Stimulated activated CD4-positive, alpha-beta T cell treated with anti-CD3 and anti-CD28 coated beads, Interleukin-12 subunit alpha, Interleukin-12 subunit beta, amount 100 ng/mL, for 48 hours (primary cell): ENCODE measurements at places on chromosomes 3 and 15.

DNA sequence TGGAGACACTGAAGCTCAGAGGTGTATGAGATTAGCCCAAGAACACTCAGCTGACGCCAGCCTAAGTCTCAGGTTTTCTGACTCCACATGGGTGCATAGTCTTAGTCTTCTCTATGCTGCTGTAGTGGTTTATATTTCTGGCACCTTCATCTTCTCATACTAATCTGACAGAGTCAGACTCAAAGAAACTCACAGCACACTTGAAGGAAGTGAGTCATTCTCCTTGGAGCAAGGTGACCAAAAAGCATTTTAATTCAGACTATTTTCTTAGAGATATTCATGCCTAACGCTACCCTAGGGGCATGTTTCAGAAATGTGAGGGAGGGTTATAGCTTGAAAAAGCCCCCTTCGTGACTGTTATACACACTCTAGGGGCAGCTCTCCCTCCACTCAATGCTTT lies 775.3 kb upstream of the ARPP21 start:
- no peak for DNase-seq

- DNase-seq, result no peak
Observed at GRCh38 chr3:188558343-188559071, 404.6 kb downstream of the LPP start.

- no peak for DNase-seq
Observed at GRCh38 chr3:169686874-169687273, 23.4 kb upstream of the MECOM start.

- DNase-seq, result no peak
Observed at GRCh38 chr3:152322756-152323155, 54.0 kb downstream of the MBNL1 start.

DNA sequence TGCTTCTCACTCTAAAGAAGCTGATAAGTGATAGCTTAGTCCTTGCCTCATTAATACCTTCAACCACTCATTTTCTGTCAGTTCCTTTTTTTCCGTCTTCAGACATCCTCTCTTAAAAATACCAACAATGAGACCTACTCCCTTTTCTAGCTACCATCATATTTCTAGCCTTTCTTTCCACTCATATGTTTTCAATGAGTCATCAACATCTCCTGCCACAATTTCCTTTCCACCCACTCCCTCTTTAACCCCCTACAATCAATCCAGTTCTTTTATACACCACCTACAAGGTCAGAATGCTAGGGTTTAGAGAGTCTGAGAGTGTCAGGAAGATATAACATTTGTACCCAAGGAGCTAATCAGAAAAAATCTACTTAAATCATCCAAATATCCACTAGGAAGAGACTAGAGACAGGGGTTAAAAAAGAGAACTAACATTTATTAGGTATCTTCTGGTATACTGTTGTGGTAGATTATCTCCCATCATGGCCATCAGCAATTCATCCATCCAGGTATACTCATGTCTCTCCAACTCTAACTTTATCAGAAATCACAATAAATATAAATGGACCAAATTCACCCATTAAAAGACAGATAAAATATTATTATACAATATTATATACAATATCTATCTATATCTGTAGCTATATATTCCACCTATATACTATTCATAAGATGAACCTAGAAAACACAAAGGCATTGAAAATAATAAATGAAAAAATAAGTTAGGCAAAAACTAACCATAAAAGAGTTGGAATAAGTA lies 42.5 kb downstream of the MYLK start:
- DNase-seq, result no peak

DNA sequence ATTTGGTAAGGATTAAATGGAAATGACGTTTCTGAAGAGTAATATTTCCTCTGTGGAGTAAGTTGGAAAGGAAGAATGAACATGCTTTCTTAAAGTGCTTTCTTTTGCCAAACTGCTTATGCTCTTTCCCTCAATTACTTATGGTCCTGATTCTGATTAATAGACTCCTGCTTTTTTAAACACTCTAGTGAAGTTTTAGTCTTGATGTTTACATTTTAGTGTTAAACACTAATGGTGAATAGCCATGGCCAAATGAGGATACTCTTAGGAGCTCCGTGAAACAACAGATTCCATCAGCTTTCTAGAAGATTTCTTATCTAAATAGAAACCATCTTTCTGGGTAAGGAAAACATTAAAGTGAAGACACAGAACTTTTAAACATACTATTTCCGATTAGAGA lies 117.6 kb downstream of the P3H2 start:
- DNase-seq, result no peak

DNA sequence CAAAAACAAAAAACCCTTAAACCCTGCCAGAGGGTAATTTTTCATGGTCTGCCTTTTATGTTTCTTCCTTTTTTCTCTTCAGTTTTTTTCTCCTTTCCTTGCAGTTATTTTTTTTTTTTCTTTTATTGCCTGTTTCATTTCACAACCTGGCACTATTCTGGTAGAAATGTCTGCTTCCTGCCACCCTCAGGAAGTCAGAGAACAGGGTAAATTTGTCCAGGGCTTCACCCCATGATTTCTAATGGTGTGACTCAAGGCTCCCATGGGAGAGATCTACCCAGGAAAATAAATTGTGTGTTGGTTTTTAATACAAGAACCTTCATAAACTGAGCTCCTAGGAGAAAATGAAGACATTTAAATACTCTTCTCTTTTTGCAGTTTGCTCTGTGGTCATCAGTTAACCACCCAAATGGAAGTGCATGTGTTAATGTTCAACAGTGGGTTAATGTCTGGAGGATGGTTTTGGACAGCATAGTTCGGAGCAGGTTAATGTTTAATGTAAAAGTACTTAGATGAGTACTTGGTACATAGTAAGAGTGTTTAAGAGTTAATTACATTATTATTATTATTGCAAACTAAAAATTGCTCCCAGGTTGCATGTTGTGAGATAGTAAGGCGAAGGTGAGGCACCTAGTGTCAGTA lies 45.9 kb downstream of the CGNL1 start:
- no peak for DNase-seq

DNA sequence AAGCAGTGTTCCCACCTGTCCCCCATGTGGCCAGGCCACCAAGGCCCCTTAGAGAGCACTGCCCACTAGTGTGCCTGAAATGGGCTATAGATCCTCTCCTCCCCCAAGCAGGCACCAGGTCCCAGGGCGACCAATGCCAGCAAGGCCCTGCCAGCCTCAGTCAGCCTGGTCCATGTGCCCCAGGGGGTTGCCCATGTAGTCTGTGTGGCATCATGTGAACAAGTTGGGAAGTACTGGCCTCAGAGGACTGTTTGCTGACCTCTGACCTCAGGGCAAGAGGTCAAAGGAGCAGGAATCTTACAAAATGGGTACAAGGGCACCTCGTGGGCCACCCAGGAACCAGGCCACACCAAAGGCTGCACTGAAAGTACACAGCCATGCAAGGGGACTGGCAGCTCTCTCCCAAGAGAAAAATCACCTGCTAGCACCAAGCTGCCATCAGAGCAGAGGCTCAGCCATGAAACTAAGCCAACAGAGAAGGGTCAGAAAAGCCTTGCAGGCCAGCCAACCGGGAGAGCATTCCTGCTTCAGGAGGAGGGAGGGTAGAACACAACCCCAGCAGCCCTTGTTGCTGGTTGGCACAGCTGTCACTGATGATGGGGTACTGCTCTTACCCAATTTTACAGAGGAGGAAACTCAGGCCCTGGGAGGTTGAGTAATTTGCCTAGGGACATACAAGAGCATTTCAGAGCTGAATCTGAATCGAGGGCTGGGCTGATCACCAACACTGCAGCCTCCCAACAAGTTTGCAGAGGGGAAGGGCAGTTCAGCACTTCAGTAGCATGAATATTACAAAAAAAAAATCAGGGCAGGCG lies 5.2 kb upstream of the FURIN start:
- no peak for DNase-seq

DNA sequence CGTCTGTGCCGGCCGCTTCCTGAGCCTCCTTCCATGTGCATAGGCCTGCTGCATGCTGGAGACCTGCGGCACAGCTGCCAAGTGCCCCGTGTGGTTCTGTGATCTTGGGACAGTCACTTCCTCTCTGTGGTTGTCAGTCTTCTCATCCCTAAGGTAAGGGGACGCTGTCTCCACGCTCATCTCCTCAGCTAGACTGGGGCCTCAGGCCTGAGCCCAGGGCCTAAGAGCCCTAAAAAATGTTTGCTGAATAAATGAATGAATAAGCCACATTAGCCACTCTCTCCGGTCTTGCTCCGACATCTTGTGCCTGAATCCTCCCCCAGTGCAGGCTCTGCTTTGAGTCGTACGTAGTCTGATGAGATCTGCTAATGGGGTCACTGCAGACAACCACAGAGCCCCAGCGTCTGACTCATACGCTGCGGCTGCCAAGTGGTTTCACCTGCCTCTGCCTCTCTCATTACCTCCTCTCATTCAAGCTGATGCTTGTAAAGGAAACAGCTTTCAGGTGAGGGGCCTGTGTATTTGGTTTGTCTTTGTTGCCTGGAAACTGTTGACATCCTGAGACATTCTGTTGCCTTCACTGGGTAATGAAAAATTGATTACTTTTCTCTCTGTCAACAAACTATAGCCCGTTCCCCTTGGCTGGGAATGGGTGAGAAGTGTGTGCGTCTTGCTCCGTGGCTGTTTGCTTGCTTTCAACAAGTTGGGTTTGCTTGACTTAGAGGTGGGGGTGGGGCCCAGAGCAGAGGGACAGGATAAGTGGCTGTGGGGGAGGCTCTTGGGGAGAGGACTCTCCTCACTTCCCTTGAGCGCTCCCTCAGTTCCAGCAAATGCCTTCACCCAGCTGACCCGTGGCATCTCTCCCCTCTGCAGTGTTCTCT lies 15.9 kb downstream of the RPLP1 start:
- peak; percentile 64 for DNase-seq

- no peak for DNase-seq
Observed at GRCh38 chr3:159458010-159458409, 530.6 kb upstream of the IL12A start.

GRCh38 chr15:53549697-53550305 lies 209.7 kb downstream of the WDR72 start:
- no peak for DNase-seq

DNA sequence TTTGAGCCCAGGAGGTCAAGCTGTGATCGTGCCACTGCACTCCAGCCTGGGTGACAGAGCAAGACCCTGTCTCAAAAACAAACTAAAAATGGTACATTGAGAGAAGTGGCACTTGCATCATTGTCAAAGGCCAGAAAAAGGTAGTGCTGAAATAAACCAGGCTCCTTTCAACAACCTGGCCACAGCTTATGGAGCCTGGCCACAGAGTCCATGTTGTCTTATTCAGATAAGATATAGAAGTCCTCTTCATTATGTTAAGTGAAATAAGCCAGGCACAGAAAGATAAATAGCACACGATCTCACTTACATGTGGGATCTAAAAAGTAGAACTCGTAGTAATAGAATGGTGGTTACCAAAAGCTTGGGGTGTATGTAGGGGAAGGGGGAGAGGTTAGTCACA lies 34.8 kb downstream of the EMC4 start:
- DNase-seq, result no peak

DNA sequence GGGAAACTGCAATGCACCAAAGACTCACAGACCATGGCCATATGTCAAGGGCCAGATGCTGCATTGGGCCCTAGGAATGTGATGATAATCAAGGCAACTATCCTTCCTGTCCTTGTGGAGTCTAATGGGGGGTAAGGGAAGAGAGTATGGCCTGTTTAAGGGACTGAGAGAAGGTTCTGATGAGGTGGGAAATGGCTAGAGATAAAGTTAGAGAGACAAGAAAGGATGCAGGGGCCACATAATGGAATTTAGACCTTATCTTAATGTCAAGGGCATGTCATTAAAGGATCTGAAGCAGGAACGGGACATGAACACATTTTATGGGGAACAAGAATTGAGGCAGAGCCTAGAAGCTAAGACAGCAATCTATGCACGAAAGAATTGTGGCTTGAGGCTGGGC lies 30.0 kb upstream of the ABHD17C start:
- DNase-seq, result no peak

- no peak for DNase-seq
Observed at GRCh38 chr15:65033659-65034269, 4.3 kb upstream of the MTFMT start.

DNA sequence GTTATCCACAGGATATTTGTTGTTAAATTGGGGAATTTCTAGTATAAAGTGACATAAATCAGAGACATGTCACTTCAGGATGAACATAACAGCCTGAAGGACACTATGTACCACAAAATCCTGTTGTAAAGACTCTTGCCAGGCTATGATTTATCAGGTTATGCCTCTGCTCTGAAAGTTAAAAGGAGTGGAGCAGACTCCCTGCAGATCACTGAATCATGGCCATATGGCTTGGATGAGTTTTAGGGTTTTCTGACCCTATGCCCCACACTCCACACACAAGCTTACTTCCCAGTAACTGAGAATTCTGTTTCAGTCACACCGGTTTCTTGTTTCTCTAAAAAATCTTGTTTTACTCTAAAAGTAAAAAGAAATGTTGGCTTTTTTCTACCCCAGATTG lies 869.4 kb downstream of the NAALADL2 start:
- no peak for DNase-seq

- no peak for DNase-seq
Observed at GRCh38 chr15:101052031-101052620, 133.0 kb downstream of the LRRK1 start.

DNA sequence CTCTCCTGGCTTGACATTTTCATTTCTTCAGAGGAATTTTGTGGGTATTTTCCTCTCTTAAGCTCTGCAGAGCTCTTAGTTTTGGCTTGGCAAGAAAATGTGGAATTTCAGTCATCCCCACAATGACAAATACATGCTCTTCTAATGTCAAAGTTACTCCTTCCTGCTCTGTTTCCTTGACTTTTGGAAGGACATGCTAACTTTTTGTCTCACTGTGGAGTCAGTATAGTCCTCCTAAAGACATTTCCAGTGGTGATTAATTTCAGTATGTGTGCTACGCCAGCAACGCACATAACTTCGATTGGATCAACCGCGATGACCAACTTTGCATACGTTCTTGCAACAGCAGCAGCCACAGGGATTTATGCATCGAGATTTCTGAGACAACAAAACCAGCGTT lies 13.3 kb downstream of the EBLN2 start:
- DNase-seq, result no peak

DNA sequence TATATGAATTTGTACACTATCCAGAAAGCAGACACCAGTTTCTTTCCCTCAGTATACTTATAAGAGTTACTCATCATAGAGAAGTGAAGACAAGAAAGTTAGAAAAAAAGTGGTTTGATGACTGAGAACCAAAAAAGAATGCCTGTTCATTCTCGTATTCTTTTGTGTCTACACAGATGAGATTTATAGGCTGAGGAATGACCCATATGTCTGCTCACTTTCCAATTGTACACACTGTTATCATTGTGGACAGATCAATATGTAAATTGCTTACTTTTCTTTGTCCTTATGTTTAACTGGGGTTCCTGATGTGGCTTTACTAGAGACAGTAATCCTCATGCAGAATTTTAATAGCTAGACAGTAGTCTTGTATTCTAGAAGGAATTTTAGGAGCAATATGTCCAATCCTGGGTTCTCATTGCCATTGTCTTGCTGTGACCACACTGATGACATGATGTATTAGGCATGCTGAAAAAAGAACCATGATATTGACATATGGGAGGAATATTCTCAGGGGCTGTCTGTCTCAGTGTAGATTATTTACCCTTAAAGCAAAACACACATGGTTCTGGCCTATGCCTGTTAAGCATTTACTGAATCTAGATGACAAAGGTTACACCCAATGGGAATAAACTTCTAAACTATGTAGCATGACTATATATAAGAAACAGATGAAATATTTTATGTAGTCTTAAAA lies 669.7 kb downstream of the ROBO1 start:
- DNase-seq, result no peak

- DNase-seq, result no peak
Observed at GRCh38 chr3:134606033-134607025, 44.5 kb downstream of the KY start.

- DNase-seq, result no peak
Observed at GRCh38 chr3:34106879-34107278, 308.4 kb downstream of the PDCD6IP start.
